ENCODE measurements at places on chromosomes 7 and 10.

DNA sequence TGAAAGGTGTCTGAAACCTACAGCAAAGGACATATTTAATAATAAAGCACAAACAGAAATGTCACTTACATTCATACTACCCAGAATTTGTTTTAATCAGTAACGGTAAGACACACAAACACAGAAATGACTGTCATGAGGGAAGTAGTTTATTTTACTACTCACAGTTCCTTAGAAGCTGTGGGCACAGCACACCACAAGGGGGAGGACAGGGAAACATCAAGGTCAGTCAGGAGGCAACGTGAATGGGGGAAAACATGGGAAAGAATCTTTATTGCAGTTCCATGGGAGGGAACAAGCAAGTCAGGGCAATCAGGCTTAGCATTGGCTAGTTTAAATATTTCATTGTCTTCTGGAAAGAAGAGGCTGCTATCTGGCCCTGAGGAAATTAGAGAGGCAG is 123.8 kb upstream of the PDSS1 start:
- no peak for DNase-seq

DNA sequence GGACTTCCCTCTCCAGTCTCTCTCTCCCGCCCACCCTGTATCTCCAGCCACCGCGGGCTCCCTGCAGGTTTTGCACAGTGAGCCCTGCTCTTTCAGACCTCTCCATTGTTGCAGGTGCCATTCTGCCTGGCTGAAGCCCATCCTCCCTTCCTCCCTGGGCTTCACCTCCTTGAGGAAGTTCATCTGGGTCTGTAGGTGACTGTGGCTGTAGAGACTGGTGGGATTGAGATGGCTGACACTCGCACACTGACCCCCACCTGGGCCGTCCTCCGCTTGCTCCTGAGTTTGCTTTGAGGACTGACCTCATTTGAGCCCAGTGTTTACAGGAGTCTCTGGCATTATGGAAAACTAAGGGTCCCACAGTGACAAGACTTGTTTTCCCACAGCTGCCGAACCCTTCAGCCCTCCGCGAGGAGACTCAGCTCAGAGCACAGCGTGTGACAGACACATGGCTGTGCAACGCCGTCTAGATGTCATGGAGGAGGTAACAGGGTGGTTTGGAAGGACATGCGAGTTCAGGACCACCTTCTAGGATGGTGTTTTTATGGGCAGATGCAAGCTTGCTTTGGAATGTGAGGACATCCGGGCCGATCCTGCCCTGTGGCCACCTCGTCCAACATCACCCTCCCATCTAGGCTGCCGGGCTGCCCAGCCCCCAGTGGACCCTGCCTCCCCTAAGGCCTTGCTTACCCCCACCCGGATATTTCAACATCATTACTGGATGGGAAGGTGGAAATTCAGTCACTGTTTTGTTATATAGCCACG is 9.3 kb downstream of the PLAC9 start:
- DNase-seq: no peak

- no peak for DNase-seq
Measured at GRCh38 chr10:89838044-89838615, 136.7 kb downstream of the KIF20B start.

GRCh38 chr10:67925449-67926005 is 41.1 kb downstream of the SIRT1 start:
- DNase-seq: no peak

DNA sequence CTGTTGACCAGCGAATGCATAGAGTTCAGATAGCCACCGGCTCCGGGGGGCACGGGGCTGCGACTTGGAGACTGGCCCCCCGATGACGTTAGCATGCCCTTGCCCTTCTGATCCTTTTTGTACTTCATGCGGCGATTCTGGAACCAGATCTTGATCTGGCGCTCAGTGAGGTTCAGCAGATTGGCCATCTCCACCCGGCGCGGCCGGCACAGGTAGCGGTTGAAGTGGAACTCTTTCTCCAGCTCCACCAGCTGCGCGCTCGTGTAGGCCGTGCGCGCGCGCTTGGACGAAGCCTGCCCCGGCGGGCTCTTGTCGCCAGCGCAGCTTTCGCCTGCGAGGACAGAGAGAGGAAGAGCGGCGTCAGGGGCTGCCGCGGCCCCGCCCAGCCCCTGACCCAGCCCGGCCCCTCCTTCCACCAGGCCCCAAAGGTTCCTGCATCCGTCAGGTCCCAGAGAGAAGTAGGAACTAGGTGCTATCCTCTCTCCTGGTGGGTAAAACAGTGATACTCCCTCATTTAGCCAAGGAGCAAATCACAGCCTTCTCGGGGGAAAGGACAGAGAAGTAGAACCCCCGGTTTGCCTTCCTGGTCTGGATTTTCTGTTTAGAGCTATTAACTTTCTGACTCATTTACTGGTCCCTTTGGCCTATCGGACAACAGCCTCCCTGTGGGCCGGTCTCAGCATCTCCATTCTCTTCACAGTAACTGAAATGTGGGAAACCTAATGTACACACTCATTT is 6.1 kb upstream of the HOXA2 start:
- DNase-seq: no peak

- no peak for DNase-seq
Measured at GRCh38 chr10:74207691-74208480, 56.9 kb downstream of the ADK start.

- DNase-seq: no peak
Measured at GRCh38 chr10:35834877-35835494, 192.9 kb upstream of the FZD8 start.

DNA sequence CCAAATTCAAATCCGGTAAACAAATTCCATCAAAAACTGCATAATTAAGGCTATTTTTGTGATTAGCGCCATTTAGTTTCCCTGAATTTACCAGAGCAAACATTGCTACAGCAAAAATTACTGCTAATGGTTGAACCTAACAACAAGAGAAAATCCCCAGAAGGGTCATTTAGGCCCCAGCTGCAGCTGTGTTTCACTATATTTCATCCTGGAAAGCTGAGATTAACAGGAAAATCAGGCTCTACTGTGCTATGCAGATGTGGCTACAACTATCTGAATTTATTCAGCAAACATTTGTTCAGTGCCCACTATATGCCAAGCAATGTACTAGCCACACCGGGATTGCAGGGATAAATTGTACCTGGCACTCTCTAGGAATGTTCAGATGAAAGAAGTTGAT is 104.0 kb downstream of the PON1 start:
- no peak for DNase-seq

DNA sequence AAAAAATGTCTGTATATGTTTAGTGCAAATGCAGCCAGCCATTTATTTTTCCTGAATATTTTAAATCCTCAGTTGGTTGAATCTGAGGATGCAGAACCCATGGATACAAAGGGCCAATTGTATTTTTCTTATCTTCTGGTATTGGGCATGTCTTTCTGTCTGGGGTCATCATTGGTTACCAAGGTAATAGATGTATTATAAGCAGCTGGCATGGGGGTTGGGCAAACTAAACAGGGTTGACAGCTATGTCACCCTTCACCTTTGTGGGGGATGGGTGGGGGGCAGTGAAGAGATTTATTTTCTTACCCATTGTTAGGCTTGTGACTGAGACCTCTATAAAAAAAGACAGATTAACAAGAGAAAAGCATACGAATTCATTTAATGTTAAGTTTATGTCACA is 38.8 kb downstream of the CDHR3 start:
- DNase-seq: no peak

- no peak for DNase-seq
Measured at GRCh38 chr7:1247527-1248041, 14.9 kb downstream of the UNCX start.

GRCh38 chr10:103792547-103792946 is 62.8 kb downstream of the SH3PXD2A start:
- no peak for DNase-seq

DNA sequence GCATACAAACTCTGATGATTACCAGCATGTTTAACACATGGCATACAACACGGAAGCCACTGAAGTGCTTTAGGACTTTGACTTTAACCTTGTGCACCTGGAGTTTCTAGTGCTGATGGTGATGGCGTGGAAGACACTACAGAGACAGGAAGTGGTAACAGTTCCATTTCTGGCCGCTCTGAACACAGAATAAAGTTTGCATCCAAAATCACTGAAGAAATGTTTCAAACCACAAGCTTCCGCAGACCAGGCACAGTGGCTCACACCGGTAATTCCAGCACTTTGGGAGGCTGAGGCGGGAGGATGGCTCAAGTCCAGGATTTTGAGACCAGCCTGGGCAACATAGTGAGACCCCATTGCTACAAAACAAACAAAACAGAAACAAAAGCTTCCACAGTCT is 40.3 kb upstream of the TNPO3 start:
- DNase-seq: no peak

DNA sequence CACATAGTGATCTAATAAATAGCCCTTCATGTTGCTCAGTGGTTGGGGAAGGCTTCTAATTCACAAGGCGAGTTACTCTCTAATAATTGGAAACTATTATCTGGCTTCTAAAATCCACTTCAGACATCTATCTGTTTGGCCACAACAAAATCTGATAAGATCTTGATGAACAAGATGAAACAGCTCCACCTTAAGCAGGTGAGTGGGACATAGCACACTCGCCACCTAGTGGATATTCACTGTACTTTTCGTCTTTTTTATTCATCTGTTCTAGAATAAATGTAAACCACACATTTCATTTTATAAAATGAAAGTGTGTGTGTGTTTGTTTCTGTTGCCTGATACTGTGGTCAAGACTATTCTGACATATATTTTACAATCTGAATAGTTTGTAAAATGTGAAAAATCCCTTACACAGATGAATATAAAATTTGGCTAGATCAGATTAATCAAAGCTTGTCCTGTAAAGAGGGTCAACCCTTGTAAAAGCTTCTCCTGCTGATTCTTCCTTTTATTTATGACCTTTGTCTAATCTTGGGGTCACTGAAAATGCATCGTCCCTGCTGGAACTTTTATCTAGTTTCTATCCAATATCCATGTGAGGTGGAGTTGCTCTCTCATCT is 26.5 kb upstream of the CNTNAP2 start:
- DNase-seq: no peak

GRCh38 chr10:5502061-5502521 is 2.7 kb upstream of the CALML5 start:
- no peak for DNase-seq

- no peak for DNase-seq
Measured at GRCh38 chr10:128530946-128531345, 404.7 kb upstream of the MKI67 start.

DNA sequence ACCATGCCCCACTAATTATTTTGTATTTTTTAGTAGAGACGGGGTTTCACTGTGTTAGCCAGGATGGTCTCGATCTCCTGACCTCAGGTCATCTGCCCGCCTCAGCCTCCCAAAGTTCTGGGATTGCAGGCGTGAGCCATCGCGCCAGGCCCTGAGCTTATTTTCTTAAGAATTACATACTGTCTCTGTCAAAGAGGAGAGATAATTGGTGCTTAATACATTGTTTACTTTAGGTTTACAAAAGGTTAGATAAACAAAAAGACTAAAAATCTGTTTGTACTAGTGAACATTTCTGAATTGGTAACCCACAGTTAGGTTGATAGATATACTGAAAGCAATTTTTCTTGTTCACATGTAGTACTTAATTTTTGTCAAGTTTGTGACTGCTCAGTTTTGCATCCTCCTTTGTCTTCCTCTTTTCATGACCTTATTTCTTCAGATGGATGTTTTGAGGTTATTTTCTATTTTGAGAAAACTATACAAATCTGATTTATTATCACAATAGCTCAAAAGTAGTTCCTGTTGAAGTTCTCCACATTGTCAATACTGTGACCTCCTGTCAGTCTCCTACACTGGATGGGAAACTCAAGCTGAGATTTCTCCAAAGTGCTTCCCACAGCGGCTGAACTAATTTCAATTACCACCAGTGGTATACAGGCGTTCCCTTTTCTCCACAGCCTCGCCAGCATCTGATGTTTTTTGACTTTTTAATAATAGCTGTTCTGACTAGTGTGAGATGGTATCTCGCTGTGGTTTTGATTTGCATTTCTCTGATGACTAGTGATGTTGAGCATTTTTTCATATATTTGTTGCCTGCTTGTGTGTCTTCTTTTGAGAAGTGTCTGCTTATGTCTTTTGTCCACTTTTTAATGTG is 22.5 kb downstream of the HHEX start:
- no peak for DNase-seq

DNA sequence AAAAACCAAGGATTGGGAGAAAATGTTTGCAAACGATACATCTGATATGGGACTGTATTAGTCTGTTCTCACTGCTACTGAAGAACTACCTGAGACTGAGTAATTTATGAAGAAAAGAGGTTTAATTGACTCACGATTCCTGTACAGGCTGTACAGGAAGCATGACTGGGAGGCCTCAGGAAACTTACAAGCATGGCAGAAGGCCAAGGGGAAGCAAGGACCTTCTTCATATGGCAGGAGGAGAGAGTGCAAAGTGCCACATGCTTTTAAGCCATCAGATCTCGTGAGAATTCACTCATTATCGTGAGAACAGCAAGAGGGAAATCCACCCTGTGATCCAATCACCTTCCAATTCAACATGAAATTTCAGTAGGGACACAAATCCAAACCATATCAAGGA is 11.0 kb downstream of the ZNF713 start:
- no peak for DNase-seq

- no peak for DNase-seq
Measured at GRCh38 chr10:62917475-62918238, 101.5 kb upstream of the EGR2 start.

DNA sequence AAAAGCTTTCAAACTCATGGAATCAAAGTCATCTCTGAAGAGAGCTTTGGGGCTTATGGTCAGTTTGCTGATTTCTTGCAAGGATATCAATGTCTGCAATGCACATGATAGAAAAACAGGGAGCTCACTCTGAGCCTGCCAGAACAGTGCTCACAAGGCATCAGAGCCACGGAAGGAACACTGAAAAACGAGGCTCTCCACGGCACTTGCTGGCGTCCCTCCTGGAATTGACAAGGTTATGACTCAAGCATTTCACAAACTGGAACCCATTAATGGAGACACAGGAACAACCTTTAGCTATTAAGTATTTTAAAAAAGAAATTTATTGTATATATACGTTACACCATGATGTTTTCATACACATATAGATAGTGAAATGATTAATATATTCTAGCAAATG is 266.3 kb downstream of the KCND2 start:
- DNase-seq: no peak

GRCh38 chr10:132059760-132060508 is 5.8 kb upstream of the JAKMIP3 start:
- no peak for DNase-seq

DNA sequence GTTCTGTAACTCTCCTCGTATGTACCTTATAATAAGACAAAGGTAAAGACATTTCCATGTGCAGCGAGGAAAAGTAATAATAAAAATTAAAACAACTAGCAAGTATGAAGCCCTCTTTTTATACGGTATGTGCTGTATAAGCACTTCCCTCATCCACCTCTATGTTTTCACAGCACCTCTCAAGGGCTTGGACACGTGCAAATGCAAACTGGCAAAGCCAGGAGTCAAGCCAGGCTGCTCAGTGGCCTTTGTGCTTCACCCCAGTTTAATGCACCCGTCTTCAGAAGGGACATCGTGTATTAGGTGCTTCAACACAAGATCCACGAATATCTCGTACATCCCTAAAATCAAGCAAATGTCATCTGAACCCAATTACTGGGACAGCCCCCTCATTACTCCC is 1.3 kb upstream of the DGKI start:
- no peak for DNase-seq

GRCh38 chr7:112262855-112263487 is 56.5 kb downstream of the ZNF277 start:
- no peak for DNase-seq

GRCh38 chr7:70239918-70240317 is 641.6 kb downstream of the AUTS2 start:
- DNase-seq: no peak

Data from activated CD4-positive, alpha-beta T cell treated with anti-CD3 and anti-CD28 coated beads, Interleukin-2, amount 50 U/mL, for 1 hour (primary cell).